Hypothalamus (tissue), 51 donors: ENCODE measurements at places on chromosomes 6 and 20.

DNA sequence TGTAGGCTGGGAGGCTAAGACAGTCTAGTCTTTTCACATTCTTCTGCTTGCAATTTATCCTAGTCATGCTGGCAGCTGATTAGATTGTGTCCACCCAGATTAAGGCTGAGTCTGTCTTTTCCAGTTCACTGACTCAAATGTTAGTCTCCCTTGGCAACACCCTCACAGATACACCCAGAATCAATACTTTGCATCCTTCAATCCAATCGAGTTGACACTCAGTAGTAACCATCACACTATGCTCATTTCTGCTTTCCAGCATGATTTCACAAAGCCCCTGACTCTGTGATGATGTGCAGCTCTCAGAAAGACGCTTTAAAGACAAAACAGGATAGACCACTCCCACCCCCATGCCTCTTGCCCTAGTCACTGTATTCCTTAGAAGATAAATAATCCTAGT, 693.0 kb downstream of the HTR1B start:
- DNase-seq, result no peak

DNA sequence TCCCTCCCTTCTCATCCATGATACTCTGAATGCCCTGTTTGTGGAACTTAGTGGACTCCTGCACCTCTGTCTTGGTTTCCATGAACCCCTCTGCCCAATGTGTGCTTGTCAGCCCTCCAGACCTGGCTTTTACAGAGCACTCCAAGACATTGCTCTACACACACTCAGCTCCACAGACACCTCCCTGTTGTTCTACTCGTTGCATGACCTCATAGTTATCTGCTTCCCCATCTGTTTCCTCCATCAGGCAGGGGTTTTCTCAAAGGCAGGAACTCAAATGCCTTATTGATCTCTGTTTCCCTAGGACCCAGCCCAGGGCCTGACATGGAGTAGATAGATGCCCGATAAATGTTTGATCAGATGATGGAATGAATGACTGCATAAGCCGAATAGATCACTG, 13.3 kb downstream of the PLCG1 start:
- DNase-seq, result no peak

GRCh38 chr6:16762550-16763477, 1.6 kb upstream of the ATXN1 start:
- DNase-seq, result no peak

DNA sequence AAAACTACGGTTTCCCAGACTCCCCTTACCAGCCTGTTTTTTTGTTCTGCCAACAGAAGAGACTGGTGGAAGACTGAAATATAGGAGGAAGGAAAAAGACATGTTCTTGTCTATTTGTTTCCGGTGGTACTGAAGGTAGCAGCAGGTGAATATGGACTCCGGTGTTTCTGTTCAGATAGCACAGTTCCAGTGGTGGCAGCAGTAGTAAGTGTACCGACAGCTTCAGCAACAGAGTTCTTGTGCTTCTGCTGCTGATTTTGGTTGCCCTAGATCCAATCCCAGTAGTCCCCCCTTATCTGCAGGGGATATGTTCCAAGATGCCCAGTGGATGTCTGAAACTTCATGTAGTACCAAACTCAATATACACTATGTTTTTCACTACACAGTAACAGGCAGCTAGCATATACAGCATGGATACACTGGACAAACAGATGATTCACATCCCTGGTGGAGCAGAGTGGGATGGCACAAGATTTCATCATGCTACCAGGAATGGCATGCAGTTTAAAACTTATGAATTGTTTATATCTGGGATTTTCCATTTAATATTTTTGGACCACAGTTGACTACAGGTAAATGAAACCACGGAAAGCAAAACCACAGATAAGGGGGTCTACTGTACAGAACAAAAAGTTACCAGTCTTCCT, 301.8 kb downstream of the BTBD9 start:
- no peak for DNase-seq

DNA sequence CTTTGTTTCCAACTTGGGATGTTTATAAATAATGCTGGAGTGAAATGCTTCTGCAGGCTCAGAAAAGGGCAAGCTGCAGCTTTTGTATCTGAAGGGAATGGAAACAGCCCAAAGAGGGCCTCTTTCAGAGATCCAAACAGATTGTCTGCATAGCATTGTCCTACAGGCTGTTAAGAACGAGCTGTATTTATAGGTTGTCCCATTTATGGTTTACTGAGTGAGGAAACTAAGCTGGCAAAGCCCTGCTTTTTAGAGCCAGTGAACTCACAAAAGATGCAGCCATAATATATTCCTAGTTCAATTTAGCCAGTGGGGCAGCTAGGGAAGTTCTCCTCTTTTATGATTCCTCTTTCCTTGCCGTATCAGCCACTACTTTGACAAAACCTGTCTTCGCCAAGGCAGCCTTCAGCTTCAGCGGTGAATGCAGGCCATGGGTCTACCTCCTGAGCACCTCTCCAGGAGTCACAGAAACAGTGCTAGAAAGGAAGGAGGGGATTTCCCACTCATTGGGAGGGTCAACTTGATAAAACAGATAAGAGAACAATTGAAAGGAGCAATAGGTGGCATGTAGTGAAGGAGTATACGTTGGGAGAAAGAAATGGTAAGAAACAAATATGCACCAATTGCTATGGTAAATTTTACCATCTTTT, 15.0 kb downstream of the KIAA0319 start:
- DNase-seq, result no peak

- no peak for DNase-seq
Observed at GRCh38 chr6:53327017-53327395, 21.7 kb downstream of the ELOVL5 start.

DNA sequence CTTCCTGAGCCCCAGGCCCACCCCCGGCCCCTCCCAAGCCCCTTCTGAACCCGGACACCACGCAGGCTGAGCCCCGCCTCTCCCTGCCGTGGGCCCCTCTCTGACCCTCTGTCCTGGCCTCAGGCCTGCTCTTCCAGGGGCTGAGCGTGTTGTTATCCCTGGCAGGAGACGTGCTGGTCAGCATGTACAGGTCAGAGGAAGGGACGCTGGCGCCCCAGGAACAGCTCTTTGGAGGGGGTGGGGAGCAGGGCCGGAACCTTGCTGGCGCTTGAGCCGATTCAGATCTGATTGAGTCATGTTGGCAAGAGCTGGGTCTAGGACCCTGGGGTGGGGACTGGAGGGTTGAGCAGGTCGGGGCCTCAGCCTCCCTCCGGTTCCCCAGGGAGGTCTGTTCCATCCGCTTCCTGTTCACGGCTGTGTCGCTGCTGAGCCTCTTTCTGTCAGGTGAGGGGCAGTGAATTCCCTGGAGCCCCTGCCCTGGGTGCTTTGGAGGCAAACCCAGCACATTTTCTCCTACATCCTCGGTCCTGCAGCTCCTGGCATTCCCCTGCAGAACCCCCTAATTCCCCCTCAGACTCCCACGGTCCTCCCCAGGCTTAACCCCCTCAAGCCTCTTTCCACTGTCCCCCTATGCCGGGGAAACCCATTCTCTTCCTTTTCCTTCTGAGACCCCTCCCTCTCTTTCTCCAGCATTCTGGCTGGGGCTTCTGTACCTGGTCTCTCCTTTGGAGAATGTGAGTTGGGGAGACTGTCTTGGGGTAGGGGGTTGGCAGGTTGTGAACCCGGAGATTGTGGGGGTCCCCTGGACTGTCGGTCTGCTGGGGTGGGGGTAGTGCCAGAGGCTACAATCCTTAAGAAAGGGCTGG, 2.0 kb downstream of the SPAG4 start:
- DNase-seq, result no peak

DNA sequence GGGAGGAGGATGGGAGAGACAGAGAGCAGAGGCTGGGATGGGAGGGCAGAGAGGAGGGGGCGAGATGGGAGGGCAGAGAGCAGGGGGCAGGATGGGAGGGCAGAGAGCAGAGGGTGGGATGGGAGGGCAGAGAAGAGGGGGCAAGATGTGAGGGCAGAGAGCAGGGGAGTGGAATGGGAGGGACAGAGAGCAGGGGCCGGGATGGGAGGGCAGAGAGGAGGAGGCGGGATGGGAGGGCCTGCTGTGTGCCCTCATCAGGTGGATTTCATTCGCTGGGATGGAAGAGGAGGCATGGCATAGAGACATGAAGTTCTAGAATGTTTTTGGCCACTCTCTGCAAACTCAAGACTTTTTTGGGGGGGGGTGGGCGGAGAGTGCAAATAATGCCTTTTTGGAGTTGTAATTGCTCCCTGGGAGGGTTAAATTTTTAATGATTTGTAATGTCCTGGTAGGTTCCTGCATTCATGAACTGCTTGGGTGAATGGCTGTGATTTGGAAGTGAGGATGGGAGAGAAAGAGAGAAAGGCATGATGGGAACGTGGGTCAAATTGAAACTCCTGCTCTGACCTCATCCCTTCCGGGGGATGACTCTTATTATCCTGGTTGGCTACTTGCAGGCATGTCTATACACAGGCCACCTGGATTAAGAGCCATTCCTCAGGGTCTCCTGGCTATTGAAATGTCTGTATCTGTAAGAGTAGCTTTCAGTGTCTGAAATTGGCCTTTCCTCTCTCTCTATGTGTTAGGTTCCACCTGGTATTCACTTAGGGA, 162.4 kb upstream of the AGPAT4 start:
- no peak for DNase-seq

- no peak for DNase-seq
Observed at GRCh38 chr6:37727996-37728395, 30.3 kb upstream of the MDGA1 start.

- no peak for DNase-seq
Observed at GRCh38 chr6:76220805-76221204, 148.3 kb upstream of the IMPG1 start.

DNA sequence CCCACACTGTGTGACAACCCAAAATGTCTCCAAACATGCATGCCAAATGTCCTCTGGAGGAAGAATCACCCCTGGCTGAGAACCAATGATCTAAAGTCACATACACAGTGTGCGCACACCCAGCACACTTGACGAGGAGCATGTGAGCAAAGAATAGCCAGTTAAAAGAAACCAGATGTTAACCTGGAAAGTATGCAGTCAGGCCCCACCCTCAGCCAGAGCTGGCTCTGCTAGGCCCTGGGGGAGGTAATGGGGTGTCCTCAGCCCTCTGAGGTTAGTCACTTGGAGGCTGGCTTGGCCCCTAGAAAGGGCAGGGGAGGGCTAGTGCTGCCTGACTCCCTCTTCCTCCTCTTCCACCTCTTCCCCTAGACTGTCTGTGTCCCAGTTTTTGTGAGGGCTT, 15.2 kb upstream of the GUCA1A start:
- DNase-seq, result no peak

DNA sequence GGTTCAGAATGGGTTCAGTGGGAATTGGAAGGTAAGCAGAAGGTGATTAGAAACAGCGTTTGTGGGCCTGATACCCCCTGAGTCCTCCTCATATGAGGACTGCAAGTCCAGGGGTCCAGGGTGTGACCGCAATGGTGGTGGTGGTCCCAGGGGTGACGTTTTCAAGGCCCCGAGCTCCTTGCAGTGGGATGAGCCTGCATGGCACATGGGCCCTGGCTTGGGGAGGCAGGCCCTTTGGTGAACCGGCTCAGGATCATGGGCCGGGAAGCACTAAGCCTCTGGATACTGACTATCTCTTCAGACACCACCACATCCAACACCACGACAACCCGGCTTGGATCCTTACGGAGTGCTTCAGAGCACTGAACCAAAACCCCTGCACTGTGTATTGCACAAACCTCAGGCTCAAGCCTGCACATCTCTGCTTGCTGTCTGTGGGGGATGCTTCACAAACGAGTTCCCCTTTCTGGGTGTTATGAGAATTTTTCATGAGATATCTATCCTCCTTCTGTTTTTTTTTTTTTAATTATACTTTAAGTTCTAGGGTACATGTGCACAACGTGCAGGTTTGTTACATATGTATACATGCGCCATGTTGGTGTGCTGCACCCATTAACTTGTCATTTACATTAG, 67.9 kb downstream of the STK35 start:
- no peak for DNase-seq

GRCh38 chr6:154602296-154602695, 91.8 kb upstream of the CNKSR3 start:
- DNase-seq, result no peak

GRCh38 chr20:48683467-48684175, 144.2 kb downstream of the PREX1 start:
- DNase-seq, result no peak

GRCh38 chr6:106170030-106170791, 84.1 kb downstream of the PRDM1 start:
- DNase-seq, result no peak

DNA sequence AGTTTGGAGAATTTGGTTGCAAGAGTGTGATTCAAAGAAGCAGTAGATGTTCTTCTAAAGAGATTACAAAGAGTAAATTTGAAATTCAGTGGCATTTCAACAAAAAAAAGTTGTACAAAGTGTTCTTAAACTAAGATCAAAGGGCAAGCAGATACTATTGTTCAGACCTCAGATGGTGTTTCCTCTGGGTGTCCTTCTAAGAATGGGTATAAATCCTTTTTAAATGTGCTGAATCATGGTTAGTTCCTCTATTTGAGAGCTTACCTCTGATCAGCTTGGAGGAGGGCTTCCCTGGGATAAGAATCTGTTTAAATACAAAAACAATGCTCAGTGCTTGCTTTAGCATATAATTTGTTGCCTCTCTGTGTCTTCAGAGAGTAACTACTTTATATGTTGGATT, 6.3 kb downstream of the BMP6 start:
- no peak for DNase-seq

- DNase-seq, result no peak
Observed at GRCh38 chr6:111591370-111591900, 14.2 kb downstream of the TRAF3IP2 start.

DNA sequence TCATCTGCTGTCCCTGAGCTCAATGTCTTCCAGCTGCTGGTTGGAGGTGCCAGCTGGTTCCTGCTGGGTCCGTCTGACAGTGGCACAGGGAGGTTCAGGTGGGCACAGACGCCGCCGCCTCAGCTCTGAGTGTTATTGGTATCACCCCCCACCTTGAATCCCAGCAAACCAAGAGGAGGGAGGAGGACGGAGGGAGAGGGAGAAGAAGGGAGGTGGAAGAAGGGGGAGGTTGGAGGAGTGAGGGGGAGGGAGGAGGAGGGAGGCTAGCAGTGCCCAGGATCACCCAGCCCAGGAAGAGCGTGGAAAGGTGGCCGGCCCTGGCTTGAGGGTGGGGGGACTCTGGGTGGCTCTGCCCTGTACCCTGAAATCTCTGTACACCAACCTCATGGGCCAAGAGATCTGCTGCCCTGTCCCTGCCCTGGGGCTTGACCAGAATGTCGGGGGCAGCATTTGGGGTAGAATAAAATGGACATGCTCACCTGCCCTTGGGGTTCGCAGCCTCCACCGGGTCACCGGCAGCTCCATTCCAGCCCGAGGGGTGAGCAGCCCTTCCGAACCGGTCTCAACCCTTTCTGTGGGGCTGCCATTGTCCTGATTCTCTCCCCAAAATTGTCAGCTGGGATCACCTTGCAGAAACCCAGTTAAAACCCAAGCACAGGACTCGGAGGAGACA, 17.1 kb downstream of the NTSR1 start:
- no peak for DNase-seq

GRCh38 chr6:158020272-158020711, 38.6 kb downstream of the SYNJ2 start:
- no peak for DNase-seq

GRCh38 chr6:47424436-47424836, 53.2 kb upstream of the CD2AP start:
- no peak for DNase-seq

DNA sequence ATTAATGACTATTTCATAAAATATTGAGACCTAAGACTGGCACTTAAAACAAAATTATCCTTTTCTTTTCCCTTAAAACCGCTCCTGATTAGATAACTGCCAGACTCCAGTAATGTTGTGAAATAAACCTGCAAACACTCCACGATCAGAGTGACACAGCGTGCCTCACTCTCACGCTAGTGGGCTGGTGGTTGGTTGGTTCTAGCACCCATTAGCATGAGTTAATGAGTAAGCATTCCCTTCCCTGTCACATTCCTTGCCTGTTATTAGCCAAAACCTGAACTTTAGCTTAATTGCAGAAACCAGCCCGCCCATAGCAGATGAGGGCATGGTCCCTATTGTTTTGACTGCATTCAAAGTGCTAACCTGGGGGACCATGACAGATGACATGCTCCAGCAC, 193.4 kb downstream of the CD83 start:
- no peak for DNase-seq
